ENCODE measurements at places on chromosomes 4 and X.

- no peak for DNase-seq
Measured at GRCh38 chr4:32864713-32865351, 2144.7 kb downstream of the PCDH7 start.

DNA sequence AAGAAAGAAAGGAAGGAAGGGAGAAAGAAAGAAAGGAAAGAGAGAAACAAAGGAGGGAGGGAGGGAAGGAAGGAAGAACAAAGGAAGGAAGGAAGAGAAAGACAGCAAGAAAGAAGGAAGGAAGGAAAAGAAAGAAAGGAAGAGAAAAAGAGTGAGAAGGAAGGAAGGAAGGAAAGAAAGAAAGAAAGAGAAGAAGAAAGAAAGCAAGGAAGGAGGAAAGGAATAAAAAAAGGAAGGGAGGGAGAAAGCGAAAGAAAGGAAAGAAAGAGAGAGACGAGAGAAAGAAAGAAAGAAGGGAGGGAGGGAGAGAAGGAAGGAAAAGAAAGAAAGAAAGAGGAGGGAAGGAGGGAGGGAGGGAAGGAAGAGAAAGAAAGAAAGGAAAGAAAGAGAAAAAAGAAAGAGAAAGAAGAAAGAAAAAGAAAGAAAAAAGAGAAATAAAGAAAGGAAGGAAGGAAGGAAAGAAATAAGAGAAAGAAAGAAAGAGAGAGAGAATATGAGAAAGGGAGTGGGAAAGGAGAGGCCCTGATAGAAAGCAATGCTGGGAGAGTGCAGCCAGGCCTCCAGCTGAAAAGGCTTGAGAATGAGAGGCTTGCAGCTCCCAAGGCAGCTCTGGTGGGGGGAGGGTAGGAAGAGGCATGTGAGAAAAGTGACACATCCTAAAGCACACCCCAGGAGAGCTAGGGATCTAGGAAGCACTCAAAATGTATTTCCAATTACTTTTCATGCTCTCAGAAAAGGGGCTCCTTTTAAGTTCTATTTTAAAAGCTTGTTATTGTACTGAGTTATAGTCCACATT is 134.0 kb upstream of the ZIC3 start:
- no peak for DNase-seq

DNA sequence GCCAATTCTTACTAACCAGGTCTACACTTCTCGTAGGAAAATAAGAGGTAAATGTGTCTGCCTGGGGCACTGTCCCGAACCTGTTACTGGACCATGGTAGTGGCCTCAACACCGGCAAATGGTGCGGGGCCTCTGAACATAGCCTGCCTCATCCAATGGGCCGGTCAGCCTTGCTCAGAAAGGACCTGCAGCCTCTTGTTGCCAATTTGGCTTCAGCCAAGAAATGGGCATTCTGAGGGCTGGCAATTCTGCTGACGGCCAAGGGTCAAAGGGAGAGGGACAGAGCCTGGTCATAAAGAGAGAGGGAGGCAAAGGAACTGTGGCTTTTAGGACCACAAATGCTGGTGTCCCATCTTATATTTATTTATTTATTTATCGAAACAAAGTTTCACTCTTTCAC is 69.5 kb upstream of the ATP6AP2 start:
- no peak for DNase-seq

- no peak for DNase-seq
Measured at GRCh38 chrX:41351923-41352322, 18.0 kb downstream of the DDX3X start.

- DNase-seq, result no peak
Measured at GRCh38 chrX:65821721-65822496, 154.5 kb downstream of the MSN start.

GRCh38 chr4:100379583-100380105 is 138.2 kb downstream of the EMCN start:
- DNase-seq, result no peak

GRCh38 chr4:2946812-2947600 is 16.2 kb downstream of the NOP14 start:
- no peak for DNase-seq

DNA sequence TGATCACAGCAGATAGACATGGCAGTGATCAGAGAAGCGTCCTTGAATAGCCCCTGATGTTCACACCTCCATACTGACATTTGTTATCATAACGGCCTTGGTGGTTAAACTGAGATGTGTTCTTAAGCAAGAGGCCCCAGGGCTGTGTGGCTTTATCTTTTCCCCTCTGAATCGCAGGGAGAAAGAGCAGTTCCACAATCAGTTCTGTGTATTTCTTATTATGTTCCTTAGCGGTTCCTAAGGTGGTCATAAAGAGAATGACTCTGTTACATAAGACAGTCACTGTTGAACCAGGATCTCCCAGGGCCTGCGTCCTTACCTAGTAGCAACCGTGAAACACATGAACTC is 52.8 kb upstream of the CBR4 start:
- DNase-seq, result no peak

DNA sequence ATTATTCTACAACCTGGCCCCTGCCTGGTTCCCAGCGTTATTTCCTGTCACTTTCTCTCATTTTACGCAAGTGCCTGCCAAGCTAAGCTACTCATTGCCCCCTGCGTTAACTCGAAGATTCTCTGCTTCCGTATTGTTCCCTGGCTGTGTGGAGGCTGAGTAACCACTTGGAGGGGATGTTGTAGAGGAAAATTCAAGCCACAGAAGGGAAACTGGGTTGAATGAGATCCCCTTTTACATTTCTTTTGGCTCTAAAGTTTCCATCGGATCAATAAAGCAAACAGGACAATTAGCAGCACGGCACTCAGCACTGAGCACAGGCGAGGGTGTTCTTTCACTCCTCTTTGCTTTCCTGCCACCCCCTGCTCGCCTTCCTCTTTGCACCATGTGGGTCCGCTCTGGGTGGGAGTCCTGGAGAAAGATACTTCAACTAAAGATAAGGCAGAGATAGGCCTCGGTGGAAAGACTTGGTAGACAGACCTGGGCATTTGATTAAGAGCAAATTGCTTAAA is 4.2 kb upstream of the TMSB4X start:
- DNase-seq, result no peak

DNA sequence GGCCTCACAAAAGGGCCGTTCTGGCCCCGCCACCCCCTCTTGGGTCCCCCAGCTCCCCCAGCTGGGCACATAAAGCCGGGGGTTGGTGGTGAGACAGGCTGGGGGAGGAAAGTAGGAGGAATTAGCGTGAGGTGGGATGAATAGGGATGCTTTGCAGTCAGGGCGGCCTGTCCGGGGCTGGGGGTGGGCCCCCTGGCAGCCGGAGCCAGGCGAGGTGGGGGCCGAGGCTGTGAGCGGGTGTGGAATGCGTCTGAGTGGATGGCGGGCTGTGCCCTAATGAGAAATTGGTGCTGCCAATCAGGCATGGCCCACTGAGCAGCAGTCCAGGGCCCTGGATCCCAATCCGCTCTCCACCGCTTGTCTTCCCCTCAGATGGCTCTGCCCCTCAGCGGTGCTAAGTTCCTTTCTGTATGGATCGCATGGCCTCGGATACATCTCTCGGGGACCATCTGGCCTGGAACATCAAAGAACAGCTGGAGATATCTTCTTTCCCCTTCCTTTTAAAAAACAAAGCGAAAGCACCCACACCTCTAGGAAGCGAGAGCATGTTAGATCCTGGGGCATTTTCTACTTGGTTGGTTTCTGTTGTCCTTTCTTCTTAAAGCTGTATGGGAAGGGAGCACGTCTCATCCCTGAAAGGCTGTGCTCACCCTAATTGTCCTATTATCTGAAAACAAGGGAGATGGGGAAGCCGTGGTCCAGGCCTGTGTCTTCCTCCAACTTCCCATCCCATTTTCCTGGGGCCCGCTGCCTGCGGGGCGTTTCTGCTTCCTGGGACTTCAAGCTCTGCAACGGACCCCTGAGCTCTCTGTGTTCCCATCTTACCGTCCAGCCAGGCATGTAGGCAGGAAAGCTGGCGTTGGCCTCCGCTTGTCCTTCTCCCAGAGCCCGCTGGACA is 106.9 kb downstream of the SORCS2 start:
- no peak for DNase-seq

GRCh38 chr4:163663454-163664225 is 169.2 kb downstream of the TMA16 start:
- DNase-seq, result no peak

GRCh38 chrX:110268886-110269285 is 49.0 kb downstream of the AMMECR1 start:
- no peak for DNase-seq

DNA sequence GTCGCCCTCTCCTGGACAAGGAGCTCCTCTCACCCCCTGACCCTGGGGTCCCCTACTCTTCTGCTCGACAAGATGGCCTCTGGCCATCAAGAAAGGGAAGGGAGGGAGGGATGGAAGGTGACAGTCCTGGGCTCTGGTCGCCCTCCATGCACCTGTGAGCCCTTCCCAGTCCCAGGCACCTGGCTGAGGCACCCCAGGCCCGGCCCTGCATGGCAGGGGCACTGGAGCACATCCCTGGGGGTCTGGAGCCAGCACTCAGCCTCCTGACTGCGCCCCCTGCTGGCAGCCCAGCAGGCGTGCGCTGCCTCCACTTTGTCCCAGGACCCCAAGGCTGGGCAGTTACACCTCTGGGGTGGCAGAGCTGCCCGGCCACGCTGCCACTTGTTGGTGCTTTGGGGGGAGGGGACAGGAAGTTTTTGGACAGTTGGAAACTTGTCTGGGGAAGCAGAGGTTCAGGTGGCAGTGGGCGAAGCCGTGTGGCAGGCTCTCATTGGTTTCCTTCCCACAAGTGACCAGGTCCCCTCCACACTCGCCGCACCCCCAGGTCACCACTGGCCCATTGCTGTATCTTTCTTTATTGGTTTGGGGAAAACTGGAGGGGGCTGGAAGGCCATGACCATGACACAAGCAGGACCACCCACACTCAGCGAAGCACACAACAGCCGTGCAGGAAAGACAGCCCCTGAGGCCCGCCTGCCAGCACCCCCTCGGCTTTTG is 4.3 kb downstream of the PNCK start:
- peak; percentile 21 for DNase-seq

GRCh38 chr4:98260047-98260578 is 1.1 kb upstream of the RAP1GDS1 start:
- peak; percentile 37 for DNase-seq

- no peak for DNase-seq
Measured at GRCh38 chr4:37584493-37585060, 101.6 kb downstream of the RELL1 start.

DNA sequence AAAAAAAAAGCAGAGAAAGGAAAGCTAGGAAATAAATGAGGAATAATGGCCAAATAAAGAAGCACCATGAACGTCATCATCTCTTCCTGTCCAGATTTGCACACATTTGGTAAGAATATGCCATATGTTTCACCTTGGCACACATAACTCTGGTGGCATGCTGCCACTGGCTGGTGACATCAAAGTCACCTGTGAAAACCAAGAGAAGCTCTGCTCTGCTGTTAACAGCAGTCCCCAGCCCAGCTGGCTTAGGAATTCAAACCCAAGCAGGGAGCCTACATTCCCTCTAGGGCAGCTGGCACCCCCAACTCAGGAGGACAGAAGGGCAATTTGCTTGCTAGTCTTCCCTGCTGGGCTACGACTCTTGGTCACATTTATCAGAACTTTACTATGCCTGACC is 77.6 kb downstream of the RASL11B start:
- no peak for DNase-seq

DNA sequence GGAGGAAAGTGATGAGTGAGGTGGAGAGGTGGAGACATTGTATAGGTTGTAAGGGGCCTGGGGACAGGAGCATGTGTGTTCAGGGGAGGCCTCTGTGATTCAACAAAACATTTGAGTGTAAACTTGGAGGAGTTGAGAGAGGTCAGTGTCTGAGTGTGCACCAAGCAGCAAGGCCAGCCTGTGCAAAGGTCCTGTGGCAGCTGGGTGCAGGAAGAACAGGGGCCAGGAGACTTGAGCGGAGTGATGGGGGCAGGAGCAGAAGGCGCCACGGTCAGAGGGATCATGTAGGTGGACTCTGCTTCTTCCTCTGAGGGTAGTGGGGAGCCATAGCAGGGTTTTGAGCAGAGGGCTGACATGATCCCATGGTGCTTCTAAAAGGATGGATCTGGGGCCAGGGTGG is 9.6 kb upstream of the PSAPL1 start:
- no peak for DNase-seq

DNA sequence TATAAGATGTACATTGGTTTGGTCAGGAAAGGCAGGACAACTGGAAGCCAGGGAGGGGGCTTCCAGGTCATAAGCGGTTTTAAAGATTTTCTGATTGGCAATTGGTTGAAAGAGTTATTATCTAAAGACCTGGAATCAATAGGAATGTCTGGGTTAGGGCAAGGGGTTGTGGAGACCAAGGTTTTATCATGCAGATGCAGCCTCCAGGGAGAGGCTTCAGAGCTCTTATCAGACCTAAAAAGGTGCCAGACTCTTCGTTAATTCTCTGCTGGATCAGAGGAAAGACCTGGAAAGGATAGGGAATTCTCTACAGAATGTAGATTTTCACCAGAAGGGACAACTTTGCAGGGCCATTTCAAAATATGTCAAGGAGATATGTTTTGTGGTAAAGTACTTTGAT is 62.8 kb downstream of the BEX3 start:
- no peak for DNase-seq

- DNase-seq, result no peak
Measured at GRCh38 chr4:168643111-168643795, 146.4 kb downstream of the PALLD start.

GRCh38 chr4:38659346-38659745 is 4.7 kb upstream of the KLF3 start:
- DNase-seq, result no peak

- no peak for DNase-seq
Measured at GRCh38 chr4:16837475-16837874, 61.0 kb downstream of the LDB2 start.

- DNase-seq, result no peak
Measured at GRCh38 chr4:82748810-82749470, 49.7 kb downstream of the SCD5 start.

- peak; percentile 26 for DNase-seq
Measured at GRCh38 chrX:150161193-150161592, 201.9 kb upstream of the MAMLD1 start.

DNA sequence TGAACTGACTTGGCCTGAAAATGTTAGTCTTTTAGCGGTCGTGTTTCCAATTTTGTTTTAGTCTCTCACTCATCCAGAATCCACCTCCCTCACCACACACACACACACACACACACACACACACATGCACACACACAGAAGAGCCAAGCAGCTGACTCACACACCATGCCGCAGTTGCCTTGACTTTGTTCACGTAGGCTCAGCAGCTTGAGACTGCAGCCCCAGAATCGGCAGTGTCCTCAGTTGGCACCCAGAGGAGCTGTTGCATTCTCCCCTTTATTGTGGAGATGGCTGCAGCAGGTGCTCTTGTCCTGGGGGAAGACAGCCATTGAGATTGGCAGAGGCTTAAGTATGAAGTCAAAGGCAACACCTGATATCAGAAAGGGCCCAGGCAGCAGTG is 20.9 kb upstream of the XPNPEP2 start:
- no peak for DNase-seq

GRCh38 chr4:80309294-80310004 is 26.1 kb upstream of the CFAP299 start:
- DNase-seq, result peak; percentile 77

DNA sequence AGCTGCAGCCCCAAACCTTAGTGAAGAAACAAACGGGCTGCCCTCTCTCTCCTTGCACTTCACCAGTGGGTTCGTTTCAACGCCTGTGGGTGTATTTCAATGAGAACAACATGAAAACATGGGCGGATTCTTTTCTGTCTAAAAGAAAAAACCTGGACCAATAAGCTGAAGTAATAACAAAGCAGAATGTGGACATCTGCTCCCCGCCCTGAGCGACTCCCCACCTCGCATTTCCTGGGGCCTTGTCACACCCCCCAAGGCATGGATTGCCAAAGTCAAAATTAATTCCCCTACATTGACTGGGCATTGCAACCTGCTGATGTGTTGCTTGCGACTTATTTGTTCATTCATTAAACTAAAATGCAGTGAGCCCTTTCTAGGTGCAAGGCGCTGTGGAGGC is 142.9 kb downstream of the BCOR start:
- DNase-seq, result no peak

GRCh38 chr4:80566203-80566872 is 230.8 kb downstream of the CFAP299 start:
- no peak for DNase-seq
